ENCODE measurements at places on chromosomes 6 and 20.

DNA sequence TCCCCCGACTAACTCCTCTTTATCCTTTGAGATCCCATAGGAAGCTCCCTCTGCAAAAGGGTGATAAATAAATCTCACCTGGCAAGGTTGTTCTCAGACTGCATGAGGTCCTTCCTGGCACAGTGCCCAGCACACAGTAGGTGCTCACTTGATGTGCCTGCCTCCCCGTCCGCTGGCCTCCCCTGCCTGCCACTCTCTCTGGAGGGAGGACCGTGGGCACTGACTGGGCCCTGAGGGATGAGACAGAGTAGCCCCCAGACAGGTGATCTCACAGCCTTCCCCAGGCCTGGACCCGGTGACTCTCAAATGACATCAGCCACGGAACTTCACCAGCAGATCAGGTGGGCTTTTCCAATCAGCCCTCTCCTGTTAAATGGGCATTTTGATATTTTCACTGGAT lies 57.4 kb downstream of the CHMP4B start:
- DNase-seq = no peak

- no peak for DNase-seq
Measured at GRCh38 chr6:104381907-104382306, 477.8 kb downstream of the HACE1 start.

GRCh38 chr20:55882910-55883309 lies 122.4 kb downstream of the CBLN4 start:
- no peak for DNase-seq

DNA sequence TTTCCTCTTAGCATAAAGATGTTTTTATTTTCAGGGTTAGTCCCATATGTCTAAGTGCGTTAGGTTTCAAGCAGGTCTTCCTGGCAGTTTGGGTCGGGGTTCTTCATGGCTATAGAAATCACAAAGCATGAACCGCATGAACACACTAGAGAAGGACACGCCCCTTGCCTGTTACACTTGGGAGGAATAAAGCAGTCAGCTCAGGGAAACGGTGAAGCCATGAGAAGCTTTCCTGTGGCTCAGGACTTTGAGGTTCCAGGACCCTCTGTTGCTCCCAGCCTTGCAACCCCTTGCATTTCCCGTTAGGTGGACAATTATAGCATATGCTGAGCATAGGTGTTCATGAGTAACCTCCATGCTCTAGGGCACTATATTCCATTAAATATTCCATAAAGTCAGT lies 96.7 kb downstream of the SYCP2 start:
- DNase-seq = no peak

DNA sequence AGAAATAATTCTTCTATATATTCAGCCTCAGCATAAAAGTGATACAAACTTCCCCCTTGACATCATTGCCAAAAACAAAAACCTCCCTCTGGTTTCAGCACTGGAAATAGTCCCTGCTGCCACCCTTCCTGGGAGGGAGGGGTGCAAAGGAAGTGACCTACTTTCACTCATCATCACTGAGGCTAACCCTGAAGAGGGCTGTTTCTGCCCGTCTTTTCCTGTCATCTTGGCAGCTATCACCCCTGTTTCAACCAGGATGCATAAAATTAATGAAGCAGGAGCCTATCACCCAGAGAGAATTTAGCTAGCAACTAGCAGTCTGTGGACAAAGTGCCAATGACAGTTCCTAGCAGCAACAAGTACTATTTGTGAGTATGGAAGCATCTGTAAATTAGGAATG lies 397.8 kb downstream of the LAMA2 start:
- DNase-seq = peak; percentile 23

- no peak for DNase-seq
Measured at GRCh38 chr20:20731945-20732296, 19.5 kb upstream of the RALGAPA2 start.

- no peak for DNase-seq
Measured at GRCh38 chr6:79787626-79788025, 156.5 kb downstream of the SH3BGRL2 start.

GRCh38 chr6:56804996-56805395 lies 149.9 kb upstream of the BEND6 start:
- no peak for DNase-seq

- no peak for DNase-seq
Measured at GRCh38 chr6:89716532-89716931, 78.0 kb upstream of the LYRM2 start.

DNA sequence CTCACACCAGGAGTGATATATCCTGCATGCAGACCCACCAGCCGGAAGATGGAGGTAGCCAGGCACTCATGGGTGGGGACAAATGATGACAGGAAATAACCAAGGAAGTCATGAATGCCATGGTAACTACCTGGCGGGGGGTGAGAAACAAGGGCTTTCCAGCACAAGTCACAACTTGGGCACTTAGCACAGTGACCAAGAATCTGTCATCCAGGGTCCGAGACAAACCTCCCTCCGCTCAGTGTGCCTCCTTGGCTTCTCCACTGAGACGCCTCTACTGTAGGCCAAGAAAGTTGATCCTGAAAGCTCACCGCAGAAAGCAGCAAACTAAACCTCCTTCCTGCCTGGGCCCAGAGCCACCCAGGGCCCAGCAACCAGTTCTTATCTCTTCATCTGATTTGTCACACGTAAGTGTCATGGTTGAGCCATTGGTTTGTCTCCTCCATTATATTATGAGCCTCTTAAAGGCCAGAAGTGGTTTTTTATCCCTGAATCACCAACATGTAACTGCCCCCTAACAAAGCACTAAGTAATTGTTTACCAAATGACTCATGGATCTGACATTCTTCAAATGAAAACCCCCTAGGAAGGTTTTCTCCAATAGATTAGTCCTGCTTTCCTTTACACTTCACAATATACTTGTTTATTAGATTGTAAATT lies 84.3 kb upstream of the TAB2 start:
- peak; percentile 31 for DNase-seq

- DNase-seq = no peak
Measured at GRCh38 chr6:46410334-46410953, 80.8 kb downstream of the RCAN2 start.

GRCh38 chr20:10412591-10413408 lies 21.2 kb downstream of the MKKS start:
- DNase-seq = no peak

GRCh38 chr6:141988954-141989705 lies 143.6 kb upstream of the GJE1 start:
- DNase-seq = no peak

DNA sequence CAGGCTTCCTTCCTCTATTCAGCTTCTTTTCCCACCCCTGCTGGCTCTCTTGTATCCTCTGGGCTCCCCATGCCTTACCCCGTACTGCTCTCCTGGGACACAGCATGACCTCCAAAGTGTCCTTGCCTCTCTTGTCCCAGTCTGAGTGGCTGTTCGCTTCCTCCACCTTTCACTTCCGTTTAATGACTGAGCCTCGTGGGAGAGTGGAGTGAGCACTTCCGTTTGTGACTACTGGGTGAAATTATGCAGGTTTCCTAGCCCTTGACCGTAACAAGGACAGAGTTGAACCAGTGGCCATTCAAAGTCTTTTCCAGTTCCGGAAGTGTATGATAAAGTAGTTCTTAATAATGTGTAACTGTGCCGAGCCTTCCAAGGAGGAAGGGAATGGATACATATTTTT lies 109.2 kb downstream of the ARID1B start:
- no peak for DNase-seq

DNA sequence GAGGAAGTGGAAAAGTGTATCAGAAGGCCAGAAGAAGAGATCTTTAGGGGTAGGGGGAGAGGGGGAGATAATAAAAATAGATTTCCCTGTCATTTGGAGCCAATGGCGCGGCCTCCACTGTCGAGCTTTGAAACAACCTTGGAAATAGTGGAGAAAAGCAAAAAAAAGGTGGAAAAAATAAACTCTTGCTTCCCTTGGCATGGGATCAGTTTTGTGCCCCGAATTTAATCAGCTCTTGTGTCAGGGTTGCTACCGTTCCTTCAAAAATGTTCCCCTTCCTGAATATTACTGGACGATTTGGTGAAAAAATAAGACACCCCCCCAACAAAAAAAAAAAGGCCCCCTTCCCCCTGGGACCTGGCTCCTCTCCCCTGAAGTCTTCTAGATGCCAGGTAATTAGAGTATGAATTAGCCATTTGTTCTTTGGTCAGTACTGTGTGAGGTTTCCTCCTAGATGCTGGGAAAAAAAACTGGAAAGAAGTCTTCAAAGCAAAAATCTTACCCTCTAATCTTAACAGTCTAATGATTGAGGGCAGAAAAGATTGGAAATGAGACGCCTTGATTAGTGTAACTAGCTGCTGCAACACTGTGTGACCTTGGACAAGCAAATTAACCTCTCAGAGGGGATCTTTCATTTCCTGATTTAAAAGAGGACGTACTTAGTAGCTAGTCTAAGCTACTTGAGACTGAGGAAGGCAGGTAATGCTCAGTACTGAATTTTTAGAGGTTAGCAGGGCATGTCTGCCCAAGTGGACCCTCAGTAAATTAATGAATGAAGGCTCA lies 872 bp upstream of the RBM39 start:
- DNase-seq = no peak

DNA sequence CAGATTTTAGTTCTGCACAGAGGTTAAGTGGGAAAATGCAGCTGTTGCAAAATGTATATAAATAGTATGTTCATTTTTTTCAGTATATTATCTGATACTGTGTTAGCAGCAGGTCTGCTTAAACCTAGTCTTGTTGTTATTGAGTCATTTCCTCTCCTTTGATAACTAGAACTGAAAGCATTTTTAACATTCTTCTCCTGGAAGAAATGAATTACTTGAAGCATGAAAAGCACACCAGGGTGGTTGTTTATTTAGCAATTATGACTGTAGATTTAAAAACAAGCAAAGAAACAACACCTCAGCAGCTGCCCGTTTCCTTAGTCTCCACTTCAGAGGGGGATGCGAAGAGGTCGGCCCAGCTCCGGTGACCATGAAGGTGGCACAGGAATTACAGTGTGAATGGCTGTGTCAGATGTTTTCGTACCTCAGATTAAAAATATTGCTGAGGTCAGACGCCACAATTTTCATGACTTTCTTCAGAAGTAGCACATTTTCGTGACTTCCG lies 53.5 kb downstream of the GOPC start:
- no peak for DNase-seq

DNA sequence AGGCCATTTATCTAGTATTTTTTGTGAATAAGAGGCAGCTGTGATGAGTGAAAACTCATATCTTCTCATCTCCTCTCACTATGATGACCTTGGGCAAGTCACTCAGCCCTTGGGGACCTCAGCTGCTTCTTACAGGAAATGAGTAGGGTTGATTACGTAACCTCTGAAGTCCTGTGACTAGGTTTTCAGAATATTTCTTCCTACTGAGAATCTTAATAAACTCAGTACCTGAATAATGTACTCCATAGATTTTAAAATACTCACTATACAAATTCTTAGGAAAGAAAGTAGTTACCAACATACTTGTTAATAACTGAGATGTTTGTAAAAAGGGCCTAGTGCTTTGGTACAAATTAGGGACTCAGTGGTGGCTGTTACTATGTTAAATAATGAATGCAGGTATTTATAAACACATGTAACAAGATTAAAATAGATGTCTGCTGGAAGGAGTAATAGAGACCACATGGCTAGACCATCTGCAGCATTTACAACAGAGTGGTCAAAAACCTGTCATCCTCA lies 60.9 kb downstream of the RPRD1B start:
- DNase-seq = no peak

- no peak for DNase-seq
Measured at GRCh38 chr6:144811140-144811539, 526.0 kb downstream of the UTRN start.

- no peak for DNase-seq
Measured at GRCh38 chr6:36733300-36733699, 35.7 kb downstream of the RAB44 start.

DNA sequence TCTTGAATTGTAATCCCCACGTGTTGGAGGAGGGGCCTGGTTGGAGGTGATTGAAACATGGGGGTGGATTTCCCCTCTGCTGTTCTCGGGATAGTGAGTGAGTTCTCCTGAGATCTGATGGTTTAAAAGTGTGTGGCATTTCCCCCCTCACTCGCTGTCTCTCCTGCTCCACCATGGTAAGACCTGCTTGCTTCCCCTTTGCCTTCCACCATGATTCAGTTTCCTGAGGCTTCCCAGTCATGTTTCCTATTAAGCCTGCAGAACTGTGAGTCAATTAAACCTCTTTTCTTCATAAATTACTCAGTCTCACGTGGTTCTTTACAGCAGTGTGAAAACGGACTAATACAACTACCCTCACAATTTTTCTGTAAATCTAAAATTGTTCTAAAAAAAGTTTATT lies 26.8 kb upstream of the FAM184A start:
- no peak for DNase-seq

DNA sequence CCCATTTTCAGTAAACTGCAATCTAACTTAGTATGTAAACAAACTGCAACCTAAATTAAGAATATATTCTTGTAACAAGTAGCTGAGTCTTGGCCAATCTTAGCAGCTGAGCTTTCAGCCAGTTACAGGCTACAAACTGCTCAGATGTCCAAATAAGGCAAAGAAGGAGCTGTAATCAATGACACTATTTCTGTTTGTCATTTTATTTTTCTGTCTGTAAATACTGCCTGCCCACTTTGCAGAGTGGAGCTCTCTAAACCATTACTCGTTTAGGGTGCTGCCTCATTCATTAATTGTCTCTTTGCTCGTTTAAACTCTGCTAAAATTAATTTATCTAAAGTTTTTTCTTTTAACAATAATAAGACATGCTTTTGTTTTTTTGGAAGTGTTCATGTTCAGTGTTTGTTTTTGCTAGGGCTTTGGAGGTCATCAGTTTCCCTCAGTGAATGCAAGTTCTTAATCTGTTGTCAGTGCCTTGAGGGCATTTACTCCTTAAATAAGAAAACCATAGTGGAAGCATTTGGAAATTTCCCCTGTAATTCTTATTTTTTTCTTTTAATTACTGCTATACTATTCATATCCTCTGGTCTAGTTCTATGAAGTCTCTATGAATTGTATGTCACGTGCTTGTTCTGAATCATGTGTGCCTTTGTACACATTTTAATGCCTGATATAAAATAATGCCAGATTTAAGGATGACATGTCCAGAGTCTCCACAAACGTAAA lies 3.6 kb upstream of the PRL start:
- DNase-seq = no peak

DNA sequence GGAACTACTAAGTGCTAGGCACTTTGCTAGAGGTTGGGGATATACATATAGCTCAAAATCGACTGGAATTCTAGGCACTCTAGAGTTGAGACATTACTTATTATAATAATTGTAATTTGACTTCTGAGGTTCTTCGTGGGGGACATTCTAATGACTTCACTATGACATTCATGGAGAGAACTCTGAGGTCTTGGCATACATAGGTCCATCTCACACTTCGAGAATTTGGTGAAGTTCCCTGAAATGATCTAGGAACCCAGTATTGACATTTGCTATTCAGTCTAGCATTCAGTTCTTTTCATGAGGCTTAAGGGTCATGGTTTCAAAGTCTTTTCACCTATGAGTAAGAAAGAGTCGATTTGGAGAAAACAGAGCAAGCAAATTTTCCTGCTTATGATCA lies 446.6 kb upstream of the JAG1 start:
- DNase-seq = no peak

GRCh38 chr20:61373956-61374545 lies 122.0 kb downstream of the CDH4 start:
- no peak for DNase-seq

GRCh38 chr6:72182337-72183246 lies 296.2 kb downstream of the RIMS1 start:
- no peak for DNase-seq

- DNase-seq = no peak
Measured at GRCh38 chr6:30345852-30346251, 896 bp downstream of the RPP21 start.

GRCh38 chr6:119536666-119537065 lies 187.1 kb upstream of the MAN1A1 start:
- no peak for DNase-seq

GRCh38 chr20:57215426-57215825 lies 51.0 kb downstream of the BMP7 start:
- DNase-seq = no peak
